Germinal center (tissue), 1 donor: ENCODE measurements at places on chromosomes 2 and 18.

- peak; percentile 63 for DNase-seq
These were observed 125.4 kb downstream of the CSRNP3 start for GRCh38 chr2:165594935-165595255.

GRCh38 chr2:161436411-161436810 lies 20.3 kb downstream of the TBR1 start:
- no peak for DNase-seq

DNA sequence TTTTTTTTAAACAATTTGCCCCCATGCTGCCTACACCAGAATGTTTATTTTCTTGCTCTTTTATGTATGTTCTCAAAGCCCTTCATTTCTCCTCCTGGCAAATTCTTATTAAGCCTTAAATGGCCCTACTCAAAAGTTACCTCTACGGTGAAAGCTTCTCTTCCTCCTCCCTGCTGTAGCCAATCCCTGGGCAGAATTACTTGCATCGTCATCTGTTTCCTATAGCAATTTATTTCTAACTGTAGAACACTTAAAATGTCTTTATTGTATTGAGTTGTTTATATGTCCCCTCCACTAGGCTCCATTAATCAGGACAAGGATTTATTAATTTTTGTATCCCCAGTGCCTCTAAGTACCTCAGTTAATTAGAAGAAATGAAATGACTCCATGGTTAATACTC lies 2.5 kb upstream of the RAD51AP2 start:
- peak; percentile 40 for DNase-seq

DNA sequence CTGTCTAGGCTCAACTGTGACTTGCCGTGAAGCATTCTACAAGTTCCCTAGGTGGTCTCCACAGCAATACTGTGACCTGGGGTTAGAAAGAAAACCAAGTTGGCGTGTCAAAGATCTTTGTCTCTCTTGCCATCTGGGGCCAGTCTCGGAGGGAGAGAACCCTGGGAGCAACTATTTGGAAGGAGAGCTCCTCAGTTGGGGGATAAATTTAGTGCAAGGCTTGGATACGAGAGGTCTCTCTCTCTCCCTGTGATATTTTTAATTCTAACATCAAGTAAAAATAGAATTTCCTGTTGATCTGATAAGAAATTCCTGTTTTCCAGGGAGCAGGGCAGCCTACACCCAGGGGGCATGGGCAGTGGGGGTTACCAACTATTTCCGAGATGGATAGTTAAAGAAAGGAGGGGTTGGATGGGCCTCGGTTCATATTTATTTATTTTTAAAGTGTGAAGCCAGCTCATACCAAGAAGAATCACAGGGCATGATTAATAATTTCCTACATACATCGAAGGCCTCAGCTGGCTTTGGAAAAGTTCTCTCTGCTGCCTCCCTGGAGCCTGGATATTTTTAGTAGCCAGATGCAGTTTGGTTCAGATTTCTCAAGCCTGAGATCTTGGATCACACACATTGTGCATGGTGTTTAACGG lies 62.8 kb downstream of the EHD3 start:
- no peak for DNase-seq

GRCh38 chr2:228649447-228649846 lies 468.0 kb upstream of the SPHKAP start:
- DNase-seq, result no peak

GRCh38 chr2:219995399-219995798 lies 368.0 kb downstream of the SLC4A3 start:
- no peak for DNase-seq

DNA sequence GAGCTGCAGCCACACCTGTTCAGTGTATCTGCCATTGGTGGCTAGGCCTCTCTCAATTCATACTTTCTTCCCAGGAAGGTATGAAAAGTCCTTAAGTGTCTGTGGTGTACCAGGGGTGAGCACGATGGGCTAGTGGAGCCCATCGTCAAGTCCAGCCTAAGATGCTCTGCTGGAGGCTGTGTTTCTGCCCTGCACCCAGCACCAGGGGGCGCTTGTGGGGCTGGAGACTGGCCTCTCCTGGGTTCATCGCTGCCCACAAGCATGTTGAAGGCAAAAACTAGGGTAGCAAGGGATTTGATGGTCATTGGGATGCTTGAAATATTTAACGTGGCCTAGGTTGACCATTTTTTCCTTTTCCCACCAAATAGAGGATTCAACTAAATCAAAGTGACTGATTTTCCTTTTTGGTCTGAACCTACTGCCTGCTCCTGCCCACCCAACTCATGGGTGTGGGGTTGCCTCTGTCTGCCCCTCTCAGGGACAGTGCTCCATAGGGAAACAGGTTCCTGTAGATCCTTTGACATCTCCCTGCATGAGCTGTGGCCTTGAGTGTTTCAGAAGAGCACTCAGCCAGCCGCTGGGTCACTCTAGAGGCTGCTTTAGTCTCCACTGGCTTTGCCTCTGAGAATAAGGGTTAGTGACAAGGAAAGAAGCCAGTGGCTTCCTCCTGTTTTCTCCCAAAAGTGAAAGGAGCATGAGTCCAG lies 59.0 kb downstream of the TPGS2 start:
- DNase-seq, result peak; percentile 52

DNA sequence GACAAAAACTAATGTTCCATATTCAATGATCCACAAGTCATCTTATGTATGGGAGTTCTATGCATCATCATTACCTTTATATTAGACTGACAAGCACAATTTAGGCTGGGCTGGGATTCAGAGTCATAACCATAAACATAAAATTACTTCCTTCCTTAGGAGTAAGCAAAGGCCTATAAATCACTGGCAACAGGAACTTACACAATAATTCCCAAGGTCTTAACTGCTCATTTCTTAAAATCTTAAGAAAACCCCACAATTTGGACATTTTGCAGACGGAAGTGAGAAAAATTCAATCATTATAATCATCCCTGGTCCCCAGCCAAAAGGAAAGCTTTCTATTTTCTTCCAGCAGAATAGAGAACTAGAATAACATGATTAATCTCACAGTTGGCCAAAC lies 232.3 kb downstream of the DYM start:
- DNase-seq, result no peak

- DNase-seq, result no peak
These were observed 23.3 kb downstream of the KLF7 start for GRCh38 chr2:207142461-207142860.

DNA sequence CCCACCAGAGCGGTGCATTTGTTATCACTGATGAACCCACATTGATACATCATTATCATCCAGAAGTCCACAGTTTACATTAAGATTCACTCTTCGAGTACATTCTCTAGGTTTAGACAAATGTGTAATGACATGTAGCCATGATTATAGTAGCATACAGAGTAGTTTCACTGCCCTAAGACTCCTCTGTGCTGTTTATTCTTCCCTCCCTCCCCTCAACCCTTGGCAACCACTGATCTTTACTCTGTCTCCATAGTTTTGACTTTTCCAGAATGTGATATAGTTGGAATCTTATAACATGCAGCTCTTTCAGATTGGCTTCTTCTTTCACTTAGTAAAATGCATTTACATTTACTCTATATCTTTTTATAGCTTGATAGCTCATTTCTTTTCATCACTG lies 31.2 kb upstream of the GREB1L start:
- DNase-seq, result no peak

GRCh38 chr2:73283545-73284295 lies 558 bp downstream of the FBXO41 start:
- DNase-seq, result peak; percentile 15

GRCh38 chr2:47223980-47224379 lies 68.9 kb upstream of the STPG4 start:
- DNase-seq, result no peak

DNA sequence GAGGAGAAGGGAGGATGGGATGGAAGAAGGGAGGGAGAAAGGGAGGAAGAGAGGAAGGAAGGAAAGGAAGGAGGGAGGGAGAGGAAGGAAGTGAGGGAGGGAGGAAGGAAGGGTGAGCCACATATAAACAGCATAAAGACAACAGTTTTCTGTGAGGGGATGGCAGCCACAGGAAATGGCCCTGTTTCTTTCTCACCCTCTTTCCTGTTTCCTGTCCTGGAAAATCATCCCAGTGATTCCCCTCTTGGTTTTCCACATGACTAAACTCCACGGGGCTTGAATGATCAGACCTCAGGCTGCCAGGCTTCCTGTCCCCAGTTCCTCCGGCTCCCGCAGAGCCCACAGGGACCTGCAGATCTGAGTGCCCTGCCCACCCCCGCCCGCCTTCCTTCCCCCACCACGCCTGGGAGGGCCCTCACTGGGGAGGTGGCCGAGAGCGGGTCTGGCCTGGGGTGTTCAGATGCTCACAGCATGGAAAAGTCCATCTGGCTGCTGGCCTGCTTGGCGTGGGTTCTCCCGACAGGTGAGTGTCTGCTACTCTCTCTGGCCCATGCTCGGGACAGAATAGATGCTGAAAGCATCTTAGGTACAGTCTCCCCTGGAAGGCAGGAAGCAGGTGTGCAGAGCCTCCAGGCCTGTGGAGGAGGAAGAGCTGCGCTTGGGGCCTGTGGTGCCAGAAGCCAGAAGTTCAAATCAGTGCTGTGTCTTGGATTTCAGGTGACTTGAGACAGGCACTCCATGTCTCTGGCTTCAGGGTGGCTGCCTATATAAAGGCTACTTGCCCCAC lies at the start of gene SIGLEC15:
Gene SIGLEC15 (plus strand): TSS at position 418 of the 787 bp plus-strand sequence. CDS start 54 bp downstream, at position 472.
- DNase-seq, result no peak

GRCh38 chr18:27004056-27004829 lies 138.7 kb upstream of the AQP4 start:
- no peak for DNase-seq

GRCh38 chr2:94874277-94874997 lies 3.2 kb downstream of the TEKT4 start:
- peak; percentile 74 for DNase-seq
